ENCODE measurements at places on chromosomes 12 and 14. TPM values are rescaled to one million over a fixed set of nuclear protein-coding genes. Genes with fewer than 3 reads are reported as not detected.
A peak's percentile ranks its signal among the peaks of the same experiment; 100 is the strongest.

Gene SDSL
- not detected for total RNA-seq

Gene NKX2-1
- not detected for total RNA-seq

Gene BHLHE41
- not detected for total RNA-seq

Gene NOVA1
- not detected for total RNA-seq

Gene FITM1
- 0.69 TPM for total RNA-seq

Gene KRT79
- total RNA-seq, result 1.6 TPM

- H3K36me3 ChIP-seq, result peaks cover 18% of the 10 kb centered on the region
- no peak for DNase-seq
- no peak overlapping the region for H3K4me3 ChIP-seq
- no peak overlapping the region for H3K27ac ChIP-seq
- no peaks in the 10 kb centered on the region for H3K27me3 ChIP-seq
Observed at GRCh38 chr12:68743356-68743755, 2.6 kb upstream of the SLC35E3 start.

- H3K27me3 ChIP-seq, result peaks cover 8% of the 10 kb centered on the region
- H3K4me3 ChIP-seq, result peak overlapping the region; percentile 16
- H3K4me1 ChIP-seq, result peaks cover 61% of the 10 kb centered on the region
Observed at GRCh38 chr12:6790496-6791150, 1.3 kb downstream of the CD4 start.

DNA sequence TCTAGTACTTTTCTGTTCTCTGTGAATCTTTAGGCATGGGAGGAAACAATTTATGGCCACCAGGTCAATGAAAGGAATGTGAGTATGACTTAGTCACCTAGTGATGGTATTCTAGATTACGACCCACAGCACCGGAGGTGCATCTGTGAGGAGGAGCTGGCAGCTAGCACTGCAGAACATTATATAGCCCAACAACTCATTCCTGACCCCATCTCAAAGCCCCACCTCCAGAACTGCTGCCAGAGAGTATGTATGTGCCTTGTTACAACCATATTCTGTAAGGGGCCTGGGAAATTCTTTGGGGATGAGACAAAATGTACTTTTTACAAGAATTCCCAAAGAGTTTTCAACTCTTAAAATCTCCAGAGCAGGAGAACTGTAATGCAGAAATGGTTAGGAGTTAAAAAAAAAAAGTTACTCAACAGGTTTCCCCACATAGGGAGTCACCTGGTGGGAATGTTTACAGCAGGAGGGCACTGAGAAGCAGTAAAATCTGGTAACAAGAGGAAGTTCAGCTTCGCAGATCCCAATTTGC is 34.9 kb upstream of the CERS5 start:
- no peak overlapping the region for H3K27ac ChIP-seq
- H3K27me3 ChIP-seq, result no peaks in the 10 kb centered on the region
- H3K4me1 ChIP-seq, result no peaks in the 10 kb centered on the region
- H3K36me3 ChIP-seq, result peaks cover 25% of the 10 kb centered on the region
- H3K4me3 ChIP-seq, result no peak overlapping the region
- DNase-seq, result no peak

DNA sequence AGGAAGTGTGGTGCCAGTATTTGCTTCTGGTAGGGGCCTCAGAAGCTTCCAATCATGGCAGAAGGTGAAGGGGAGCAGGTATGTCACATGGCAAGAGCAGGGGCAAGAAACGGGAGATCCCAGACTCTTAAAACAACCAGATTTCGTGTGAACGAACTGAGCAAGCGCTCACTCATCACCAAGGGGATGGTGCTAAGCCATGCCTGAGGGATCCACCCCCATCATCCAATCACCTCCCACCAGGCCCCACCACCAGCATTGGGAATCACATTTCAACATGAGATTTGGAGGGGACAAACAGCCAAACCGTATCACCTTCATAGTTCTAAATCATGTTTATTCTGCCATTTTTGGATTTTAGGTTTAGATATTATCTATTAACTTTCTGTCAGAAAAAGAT is 140.9 kb downstream of the TGFB3 start:
- peaks cover 2% of the 10 kb centered on the region for H3K4me1 ChIP-seq
- H3K36me3 ChIP-seq, result peaks cover 21% of the 10 kb centered on the region
- DNase-seq, result no peak

- no peak for DNase-seq
- H3K27ac ChIP-seq, result no peak overlapping the region
- no peaks in the 10 kb centered on the region for H3K36me3 ChIP-seq
- no peak overlapping the region for H3K4me3 ChIP-seq
Observed at GRCh38 chr12:87349681-87350080, 679.5 kb downstream of the C12orf50 start.

GRCh38 chr14:61409782-61410181 is 88.4 kb downstream of the PRKCH start:
- peaks cover 36% of the 10 kb centered on the region for H3K36me3 ChIP-seq
- H3K4me3 ChIP-seq, result no peak overlapping the region
- DNase-seq, result no peak
- peaks cover 46% of the 10 kb centered on the region for H3K4me1 ChIP-seq

DNA sequence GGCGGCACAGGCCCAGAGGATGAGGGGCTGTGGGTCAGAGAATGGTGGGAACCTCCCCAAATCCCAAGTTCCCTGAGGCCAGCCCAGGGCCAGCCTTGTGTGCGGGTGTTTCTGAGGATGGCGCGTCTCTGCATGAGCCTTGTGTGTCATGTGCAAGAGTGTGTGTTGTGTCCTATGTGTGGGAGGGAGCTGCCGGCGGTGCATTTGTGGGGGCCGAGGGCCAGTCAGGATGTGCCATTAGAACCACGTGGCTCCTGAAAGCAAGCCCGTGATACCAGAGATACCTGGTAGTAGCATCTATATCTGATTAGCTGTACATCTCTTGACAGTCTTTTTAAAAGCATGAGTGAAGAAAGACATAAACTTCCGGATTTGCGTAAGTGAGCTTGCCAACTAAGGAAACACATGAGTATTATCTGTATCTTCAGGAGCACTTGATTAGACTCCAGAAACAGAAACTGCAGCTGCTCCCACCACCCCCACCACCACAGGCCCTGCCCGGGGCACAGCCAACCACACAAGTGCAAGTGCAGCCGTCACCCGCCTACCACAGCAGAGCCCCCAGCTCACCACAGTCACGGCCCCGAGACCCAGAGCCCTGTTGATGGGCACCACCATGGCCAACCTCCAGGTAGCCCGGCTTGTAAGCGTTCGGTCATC is 19.2 kb downstream of the DDX51 start:
- no peaks in the 10 kb centered on the region for H3K4me1 ChIP-seq
- peaks cover 60% of the 10 kb centered on the region for H3K36me3 ChIP-seq
- H3K27ac ChIP-seq, result no peak overlapping the region
- no peak for DNase-seq
- no peak overlapping the region for H3K4me3 ChIP-seq

DNA sequence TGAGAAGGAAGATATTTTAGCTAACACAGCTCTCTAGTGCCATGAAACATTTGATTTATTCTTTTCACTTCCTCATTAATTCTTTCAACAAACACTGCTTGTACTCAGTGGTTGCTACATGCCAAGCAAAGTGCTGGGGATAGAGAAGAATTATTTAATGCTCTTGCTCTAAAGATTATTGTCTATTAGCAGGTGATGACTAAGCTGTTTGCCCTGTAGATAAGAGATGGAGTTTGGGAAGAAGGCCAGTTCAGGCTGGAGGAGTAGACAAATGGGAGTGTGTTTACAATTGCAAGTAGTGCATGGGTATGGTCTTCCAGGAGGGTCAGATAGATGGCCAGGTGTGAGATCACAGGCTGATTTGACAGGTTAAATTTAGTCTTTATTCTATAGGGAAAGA is 99.8 kb upstream of the SEL1L start:
- no peaks in the 10 kb centered on the region for H3K4me1 ChIP-seq
- no peaks in the 10 kb centered on the region for H3K36me3 ChIP-seq
- H3K4me3 ChIP-seq, result no peak overlapping the region
- peaks cover 5% of the 10 kb centered on the region for H3K27me3 ChIP-seq

- DNase-seq, result no peak
- H3K27me3 ChIP-seq, result no peaks in the 10 kb centered on the region
- H3K27ac ChIP-seq, result peak overlapping the region; percentile 55
- peaks cover 26% of the 10 kb centered on the region for H3K4me1 ChIP-seq
Observed at GRCh38 chr12:92233346-92234015, 87.8 kb upstream of the BTG1 start.

DNA sequence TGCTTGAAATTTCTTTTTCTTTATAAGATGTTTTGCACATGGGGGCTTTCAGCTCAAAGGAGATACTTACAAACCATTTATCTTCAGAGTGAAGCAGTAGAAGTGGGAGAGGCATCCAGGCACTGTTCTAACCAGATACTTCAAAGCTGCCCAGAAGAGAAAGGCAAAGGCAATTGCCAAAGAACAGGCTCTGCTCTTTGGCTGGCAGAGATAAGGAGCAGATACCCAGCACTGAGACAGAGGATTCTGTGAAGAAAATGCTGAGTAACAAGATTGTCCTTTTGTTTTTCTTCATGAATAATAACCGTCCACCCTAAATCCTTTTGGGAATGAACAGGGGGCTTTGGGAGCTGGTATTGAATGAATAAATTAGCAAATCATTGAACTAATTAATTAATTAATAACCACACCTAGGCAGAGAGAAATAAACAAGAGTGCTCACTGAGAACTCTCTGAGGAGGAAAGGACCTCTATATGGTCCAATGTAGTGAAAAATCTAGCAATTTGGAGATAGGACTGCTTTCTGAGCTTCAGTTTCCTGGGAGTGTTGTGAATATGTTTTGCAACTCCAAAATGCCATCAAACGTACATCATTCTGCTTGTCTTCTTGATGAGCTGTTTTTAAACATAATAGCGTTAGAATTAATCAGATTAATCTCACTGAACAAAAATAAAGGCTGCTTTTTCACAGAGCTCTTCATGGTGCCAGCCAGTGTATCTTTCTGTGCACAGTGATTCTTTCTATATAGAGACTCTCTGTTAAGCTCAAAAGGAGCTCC is 192.8 kb upstream of the AMIGO2 start:
- H3K27me3 ChIP-seq, result no peaks in the 10 kb centered on the region
- H3K4me3 ChIP-seq, result no peak overlapping the region
- H3K4me1 ChIP-seq, result peaks cover 81% of the 10 kb centered on the region
- DNase-seq, result no peak

DNA sequence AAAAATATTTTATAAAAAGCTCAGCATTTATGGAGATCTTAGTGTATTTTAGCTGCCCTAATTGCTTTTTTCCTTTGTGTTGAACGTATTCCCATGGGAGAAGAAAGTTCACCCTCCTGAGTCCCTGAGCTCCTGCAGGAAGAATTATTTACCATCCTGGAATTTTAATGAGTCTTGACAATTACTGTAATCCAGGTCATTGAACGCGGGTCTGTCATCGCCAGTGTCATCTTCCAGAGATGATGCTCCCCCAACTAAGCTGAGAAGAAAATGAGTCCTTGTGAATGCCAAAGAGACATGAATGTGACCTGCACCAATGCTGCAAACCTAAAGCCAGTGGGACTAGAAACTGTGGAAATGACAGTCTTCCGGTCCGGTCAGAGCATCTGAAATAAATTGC is 129.5 kb downstream of the FBXL14 start:
- H3K4me3 ChIP-seq, result no peak overlapping the region
- no peaks in the 10 kb centered on the region for H3K4me1 ChIP-seq
- DNase-seq, result no peak
- H3K36me3 ChIP-seq, result peaks cover 1% of the 10 kb centered on the region
- no peak overlapping the region for H3K27ac ChIP-seq

DNA sequence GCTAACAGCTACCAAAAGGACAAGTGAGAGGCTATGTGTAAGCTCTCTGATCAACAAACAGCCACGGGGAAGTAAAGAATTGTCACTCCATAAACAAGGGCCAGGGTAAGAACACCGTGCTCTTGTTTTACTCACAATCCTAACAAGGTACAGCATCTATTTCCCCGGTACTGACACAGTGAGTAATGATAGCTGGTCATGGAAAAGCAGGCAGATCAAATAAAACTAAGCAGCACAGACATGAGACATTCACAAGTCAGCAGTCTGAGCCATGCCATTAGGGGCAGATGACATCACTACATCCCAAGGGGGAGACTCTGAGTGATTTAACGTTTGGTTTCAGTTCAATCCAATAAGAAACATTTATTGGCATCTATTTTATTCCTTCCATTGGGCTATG is 54.4 kb downstream of the ARL6IP4 start:
- peak overlapping the region; percentile 43 for H3K27ac ChIP-seq
- peaks cover 21% of the 10 kb centered on the region for H3K4me1 ChIP-seq
- no peak overlapping the region for H3K4me3 ChIP-seq
- H3K27me3 ChIP-seq, result no peaks in the 10 kb centered on the region
